ENCODE measurements at places on chromosomes 6 and 20.

DNA sequence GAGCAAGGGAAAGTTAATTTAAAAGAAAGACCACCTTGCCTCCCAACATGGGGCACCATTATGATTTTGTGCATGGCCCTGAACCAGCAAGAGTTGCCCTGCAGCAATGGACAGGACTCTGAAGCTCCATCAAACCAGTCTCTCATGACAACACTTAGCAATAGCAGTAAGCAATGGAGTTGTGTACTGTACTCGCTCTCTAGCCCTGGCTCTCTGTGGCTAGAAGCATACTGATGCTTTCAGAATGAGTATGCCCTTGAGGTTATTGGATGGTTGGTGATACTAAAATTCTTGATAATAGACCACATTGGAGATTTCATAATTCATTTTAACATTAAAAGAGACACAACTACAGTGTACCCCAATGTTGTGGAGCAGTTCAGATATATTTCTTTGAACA is 23.2 kb upstream of the LMBRD1 start:
- DNase-seq = no peak

DNA sequence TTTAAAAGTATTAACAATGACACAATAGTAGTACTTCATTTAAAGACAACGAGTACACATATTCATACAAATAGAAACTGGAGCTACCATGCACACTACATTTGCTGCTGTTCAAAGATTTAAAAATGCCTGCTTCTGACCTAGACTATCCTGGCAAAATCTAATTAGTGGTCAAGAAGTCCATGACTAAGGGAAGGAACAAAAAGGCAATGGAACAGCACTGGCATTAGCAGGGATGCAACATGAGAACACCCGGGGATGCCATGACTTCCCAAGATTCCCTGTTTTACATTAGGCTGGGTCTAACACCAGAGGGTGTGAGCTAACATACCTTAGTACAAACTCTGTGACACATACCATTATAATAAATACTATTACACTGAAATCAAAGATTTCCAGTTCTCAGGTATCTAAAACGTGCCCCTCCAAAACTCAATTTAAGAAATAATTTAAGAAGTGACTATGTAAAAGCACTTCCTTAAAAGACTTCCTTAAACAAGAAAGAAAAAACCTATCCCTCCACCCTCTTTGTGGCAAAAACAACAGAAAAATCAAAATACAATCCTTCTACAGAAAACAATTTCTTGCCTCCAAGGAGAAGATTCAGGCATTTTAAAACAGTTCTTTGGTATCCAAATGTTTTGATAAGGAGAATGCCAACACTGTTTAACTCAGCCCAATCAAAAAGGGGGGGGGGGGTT is 25.5 kb downstream of the CHD6 start:
- DNase-seq = no peak

DNA sequence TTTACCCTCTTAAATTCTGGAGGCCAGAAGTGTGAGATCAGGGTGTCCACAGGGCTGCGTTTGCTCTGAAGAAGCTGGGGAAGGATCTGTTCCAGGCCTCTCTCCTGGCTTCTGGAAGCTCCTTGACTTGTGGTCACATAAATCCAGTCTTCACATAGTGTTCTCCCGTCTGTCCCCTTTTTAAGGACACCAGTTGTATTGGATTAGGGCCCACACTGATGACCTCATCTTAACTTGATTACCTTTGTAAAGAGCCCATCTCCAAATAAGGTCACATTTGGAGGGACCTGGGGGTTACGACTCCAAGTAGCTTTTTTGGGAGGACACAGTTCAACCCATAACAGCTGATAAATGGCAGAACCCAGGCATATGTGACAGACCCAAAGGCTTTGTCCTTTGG is 20.0 kb upstream of the WFDC2 start:
- no peak for DNase-seq

- no peak for DNase-seq
Observed at GRCh38 chr20:61482056-61482887, 230.2 kb downstream of the CDH4 start.

DNA sequence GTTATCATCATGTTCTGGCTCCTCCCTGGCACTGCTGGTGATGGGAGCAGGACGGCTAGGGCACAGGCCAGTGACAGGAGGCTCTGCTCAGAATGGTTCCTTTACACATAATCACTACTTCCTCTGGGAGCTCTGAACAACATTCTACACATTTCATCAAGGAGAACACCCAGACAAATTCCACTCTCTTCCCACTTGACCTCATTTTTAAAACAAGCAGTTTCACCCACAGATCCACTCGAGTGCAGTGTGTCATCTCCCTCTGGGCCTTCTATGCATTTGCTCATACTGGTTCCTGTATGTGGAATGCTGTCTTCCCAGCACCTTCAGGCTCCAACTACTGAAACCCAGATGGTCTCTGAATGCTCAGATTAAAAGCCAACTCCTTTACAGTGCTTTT is 84.8 kb downstream of the ELOVL5 start:
- DNase-seq = no peak

- DNase-seq = no peak
Observed at GRCh38 chr6:82775361-82775760, 290.3 kb downstream of the UBE3D start.

GRCh38 chr6:154653853-154654252 is 79.4 kb upstream of the SCAF8 start:
- no peak for DNase-seq

DNA sequence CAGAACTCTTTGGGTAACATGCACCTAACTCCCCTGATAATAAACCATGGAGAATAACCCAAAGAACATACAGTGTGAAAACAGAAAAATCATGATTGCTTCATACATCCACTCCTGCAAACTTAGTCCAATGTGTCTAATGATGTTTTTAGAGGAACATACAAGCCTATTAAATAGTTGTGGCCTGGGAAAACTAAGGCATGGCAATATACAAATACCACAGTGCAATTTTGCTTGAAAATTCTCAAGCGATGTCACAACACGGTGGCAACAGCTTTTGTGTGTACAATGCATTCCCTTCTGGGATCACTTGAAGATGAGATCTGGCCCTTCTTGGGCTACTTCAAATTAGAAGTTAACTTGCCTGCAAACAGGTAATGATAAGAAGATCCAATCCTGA is 16.7 kb downstream of the MAP3K5 start:
- no peak for DNase-seq
